ENCODE measurements at places on chromosomes 16 and 17.

GRCh38 chr16:67022531-67023214 is 6.3 kb upstream of the CBFB start:
- DNase-seq = no peak

DNA sequence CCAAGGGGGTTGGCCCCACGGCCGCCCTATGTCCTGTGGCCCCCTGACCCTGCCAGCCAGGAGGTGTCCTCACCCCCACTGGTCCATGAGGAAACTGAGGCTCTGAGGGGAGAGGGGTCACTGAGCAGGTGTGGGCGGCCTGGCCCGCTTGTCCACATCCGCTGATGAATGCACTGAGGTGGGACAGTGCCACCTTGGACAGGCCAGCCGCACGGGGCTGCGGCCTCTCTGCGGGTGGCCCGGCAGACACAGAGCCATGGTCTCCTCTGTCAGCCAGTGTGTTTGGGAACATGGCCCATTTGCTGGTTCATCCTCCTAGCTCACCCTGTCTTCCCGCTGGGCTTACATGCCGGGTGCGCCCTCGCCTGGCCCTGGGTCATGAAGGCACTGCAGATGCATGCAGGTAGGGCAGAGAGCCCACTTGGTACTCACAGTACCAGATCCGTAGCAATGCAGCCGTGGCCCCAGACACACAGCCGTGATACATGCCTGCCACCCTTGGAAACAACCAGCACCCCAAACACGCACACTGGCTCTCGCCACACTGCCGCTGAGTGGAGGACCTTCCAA is 93.9 kb downstream of the ENGASE start:
- DNase-seq = no peak

- DNase-seq = no peak
Observed at GRCh38 chr16:49456763-49457162, 83.2 kb downstream of the C16orf78 start.

GRCh38 chr16:85564277-85565051 is 48.7 kb upstream of the GSE1 start:
- peak; percentile 40 for DNase-seq

- DNase-seq = no peak
Observed at GRCh38 chr17:52025236-52025635, 133.3 kb downstream of the CA10 start.

DNA sequence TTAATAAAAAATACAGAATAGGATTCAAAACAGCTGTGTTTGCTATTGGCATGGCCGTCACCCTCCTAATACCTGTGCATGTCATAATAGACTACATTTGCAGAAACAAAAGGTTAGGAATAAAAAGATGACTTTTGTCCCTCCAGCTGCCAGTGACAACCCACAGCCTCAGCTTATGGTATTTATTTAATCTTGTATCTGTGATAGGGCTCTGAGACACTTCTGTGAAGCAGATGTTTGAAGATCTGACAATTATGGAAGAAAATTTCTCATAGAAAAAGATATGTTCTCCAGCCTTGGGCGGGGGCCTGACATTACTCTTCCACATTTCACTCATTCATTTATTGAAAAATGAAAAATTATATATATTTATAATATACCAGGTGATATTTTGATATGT is 62.2 kb downstream of the PITPNC1 start:
- no peak for DNase-seq

GRCh38 chr16:69193855-69194254 is 6.9 kb downstream of the SNTB2 start:
- no peak for DNase-seq

- no peak for DNase-seq
Observed at GRCh38 chr17:16938031-16938430, 33.9 kb downstream of the TNFRSF13B start.

- no peak for DNase-seq
Observed at GRCh38 chr17:30796016-30796415, 28.5 kb downstream of the CRLF3 start.

DNA sequence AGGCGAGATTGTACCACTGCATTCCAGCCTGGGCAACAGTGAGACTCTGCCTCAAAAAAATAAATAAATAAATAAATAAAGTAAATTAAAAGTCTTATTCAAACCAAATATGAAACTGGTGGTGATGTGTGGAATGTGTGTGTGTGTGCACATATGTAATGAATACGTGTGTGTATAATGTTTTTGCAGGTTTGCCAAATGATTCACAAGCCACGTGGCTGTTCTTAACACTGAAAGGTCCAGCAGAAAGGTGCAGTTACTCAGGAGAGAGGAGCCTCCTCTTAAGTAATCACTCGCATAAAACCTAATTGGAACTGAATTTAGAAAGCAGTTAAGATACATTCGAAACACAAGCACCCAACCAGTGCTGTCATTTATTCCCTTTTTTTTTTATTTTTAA is 22.9 kb downstream of the GDE1 start:
- DNase-seq = no peak

All from activated CD8-positive, alpha-beta memory T cell treated with anti-CD3 and anti-CD28 coated beads, Interleukin-2, amount 50 U/mL, for 4 hours (primary cell).